ENCODE measurements at places on chromosomes 3 and 15. TPM values are rescaled to one million over a fixed set of nuclear protein-coding genes. Genes with fewer than 3 reads are reported as not detected.

DNA sequence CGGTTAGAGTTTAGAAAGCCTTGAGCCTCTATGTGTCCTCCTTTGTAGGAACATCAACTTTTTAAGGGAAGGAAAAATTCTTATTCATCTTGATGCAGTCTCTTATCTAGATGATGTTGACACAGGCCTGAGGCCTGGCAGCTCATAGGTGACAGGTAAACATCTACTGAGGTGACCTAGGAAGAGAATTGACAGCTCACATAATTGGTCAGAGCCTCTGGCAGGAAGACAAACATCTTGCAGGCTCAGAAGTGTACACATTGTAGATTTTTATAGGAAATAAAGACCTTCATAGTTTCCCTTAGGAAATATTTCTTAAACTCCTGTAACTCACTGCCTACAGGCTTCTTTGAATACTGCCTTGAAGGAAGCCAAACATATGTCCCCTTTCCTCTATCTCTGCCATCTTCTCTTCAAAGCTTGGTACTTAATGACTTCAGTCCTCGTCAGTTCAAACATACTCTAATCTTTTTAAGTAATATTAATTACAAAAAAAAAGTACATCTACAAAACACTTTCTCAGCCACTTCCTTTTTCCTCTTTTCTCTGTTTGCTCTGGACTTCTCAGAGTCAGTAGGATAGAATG, 341.3 kb downstream of the TBL1XR1 start:
- DNase-seq: no peak

DNA sequence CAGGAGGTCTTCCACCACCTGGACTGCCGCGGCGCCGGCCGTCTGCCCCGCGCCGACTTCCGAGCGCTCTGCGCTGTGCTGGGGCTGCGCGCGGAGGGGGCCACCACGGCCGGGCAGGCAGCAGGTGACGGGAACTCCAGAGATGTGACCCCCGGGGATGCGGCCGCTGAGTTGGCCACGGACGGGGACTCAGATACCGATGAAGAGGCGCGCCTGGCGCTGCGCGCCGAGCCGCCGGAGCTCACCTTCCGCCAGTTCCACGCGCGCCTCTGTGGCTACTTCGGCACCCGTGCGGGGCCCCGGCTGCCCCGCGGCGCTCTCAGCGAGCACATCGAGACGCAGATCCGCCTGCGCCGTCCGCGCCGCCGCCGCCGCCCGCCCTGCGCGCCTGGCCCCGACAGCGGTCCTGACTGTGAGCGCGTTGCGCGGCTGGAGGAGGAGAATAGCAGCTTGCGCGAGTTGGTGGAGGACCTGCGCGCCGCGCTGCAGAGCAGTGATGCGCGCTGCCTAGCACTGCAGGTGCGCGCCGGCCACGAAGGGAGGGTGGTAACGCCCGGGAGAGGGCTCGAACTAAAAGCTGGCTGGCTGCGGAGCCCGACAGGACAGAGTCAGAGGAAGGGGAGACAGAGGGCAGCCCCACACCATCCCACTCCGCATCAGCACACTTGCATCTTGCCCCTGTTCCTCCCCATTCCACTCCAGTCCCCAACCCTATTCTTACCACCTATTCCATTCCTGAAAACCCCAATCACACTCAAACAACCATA, 885 bp downstream of the EFCC1 start:
- DNase-seq: no peak

- DNase-seq: no peak
Observed at GRCh38 chr3:105752791-105753415, 115.9 kb downstream of the CBLB start.

DNA sequence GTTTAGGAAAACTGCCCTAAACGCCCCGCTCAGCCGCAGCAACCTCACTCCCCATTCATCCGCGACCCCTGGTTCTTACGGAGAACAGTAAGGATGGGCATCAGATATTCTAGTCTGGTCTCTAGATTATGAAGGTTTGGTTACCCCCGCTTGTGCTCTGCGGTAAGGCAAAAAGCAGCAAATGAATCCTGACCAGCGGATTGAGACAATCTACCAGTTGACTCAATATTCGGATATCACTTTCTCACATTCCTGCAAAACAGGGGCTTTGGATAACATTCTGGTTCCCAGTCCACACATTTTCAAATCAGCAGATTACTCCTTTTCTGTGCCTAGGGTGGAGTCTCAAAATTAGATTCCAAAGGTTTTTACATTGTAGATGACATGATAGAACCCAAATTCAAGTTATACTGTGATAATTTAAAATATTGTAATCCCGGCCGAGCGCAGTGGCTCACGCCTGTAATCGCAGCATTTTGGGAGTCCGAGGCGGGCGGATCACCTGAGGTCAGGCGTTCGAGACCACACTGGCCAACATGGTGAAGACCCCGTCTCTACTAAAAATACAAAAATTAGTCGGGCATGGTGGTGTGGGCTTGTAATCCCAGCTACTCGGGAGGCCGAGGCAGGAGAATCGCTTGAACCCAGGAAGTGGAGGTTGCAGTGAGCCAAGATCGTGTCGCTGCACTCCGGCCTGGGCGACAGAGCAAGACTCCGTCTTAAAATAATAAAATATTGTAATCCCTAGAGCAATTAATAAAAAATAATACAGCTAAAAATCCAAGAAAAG, 1.1 kb upstream of the CYFIP1 start:
- DNase-seq: no peak

DNA sequence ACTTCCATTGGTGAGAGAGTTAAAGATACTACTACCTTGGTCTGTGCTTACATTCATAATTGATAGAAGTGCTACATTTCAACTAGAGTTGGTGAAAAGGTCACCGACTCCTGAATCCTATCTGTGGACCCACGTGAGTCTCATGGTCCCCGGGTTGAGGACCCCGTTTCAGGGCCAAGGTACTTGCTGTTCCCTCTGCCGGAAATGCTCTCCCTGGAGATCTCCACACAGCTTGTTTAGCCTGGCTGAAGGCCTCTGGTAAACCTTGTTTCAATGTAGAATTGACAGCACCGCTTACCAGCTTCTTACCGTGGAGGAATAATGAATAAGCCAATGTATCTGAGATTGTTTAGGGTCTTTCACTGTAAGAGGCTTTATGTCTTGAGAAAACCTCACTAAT, 226.0 kb upstream of the GOLGA6L4 start:
- peak; percentile 40 for DNase-seq

DNA sequence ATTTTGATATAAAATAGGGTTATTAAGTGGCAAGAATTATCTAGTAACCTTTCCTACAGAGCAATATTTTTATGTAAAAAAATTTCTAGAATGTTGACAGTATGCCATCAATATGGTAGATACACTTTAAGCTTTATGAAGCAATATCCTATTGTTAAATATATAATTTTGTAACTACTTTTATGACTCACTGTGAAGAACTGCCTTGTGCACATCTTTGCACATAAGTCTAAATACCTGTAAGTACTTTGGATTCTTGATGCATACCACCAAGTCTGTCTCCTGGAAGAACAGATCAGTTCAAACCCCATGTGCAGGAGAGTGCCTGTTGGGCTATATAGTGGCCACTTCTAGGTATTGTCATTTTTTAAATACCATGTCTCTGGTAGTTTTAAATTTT, 205.7 kb upstream of the EIF1B start:
- no peak for DNase-seq

DNA sequence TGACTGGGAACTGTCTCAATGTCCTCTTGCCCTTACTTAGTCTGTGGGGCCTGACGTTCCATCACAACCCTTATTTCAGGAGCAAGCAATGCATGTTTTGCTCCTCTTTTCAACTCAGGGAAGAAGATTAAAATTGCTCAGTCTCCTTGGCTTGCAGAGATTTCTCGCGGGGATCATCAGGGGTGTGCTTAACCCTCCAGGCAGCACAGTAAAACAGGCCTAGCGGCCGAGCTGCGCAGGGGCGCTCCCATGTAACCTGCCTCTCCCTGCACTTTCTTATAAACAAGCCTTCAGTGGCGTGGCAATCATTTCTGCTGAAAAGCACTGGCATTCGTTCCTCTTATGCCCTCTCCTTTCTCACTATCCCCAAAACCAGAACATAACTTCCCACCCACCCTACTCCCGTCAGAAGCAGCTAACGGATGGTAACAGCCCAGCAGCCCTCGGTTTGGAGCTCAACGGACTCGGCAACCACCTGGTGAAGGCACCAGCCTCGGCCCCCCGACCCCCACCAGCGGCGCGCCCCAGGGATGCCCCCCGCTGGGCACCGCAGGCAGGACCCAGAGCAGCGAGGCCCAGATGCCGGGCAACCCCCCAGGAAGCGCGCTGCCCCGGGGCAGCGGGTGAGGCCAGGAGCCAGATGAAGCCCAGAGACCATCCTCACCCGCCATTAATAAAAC, 1.1 kb downstream of the MCF2L2 start:
- no peak for DNase-seq

DNA sequence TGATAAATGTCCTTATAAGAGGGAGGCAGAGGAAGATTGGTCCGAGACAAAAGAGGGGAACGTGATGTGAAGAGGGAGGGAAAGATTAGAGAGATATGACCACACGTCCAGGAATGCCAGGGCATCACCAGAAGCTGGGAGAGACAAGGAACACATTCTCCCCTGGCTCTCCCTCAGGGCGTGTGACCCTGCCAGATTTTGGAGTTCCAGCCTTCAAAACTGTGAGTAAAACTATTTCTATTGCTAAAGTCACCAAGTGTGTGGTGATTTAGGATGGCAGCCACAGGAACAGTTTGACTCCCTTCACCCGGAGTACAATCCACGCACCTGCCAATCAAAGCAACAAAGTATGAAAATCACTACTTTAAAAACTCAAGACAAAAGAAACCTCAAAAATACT, 32.1 kb upstream of the TJP1 start:
- no peak for DNase-seq

DNA sequence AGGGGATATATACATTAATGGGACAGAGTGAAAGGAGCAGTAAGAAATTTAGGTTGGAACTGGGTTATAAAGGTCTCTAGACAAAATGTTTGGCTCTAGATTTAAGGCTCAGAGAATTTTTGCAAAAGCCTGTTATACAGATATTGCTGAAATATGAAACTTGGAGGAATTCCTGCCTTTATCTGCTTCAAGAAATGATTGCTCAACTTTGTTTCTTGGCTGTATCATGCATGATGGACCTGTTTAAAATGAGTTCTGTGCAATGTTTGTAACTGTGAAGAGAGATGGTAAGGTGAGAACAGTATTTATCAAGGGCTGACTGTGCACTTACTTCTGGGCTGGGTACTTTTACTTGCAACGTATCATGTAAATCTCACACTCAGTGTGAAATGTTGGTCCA, 3.3 kb downstream of the CRYBG3 start:
- DNase-seq: no peak

DNA sequence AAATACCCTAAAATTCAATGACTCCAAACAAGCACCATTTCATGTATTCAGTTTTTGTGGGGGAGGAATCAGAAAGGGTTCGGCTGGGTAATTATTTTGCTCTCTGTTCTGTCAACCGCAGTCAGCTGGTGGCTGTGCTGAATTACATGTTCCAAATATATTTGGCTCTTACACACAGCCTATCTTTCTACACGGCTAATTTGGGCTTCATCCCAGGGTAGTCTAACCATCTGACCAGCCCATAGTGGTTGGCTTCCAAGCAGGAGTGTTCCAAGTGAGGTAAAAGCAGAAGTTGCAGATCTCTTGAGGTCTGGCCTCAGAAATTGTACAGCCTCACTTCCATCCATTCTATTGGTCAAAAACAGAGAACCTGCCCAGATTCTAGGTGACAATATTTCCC, 760.8 kb upstream of the SEMA6D start:
- peak; percentile 54 for DNase-seq

GRCh38 chr3:129413687-129414506, 14.5 kb downstream of the EFCAB12 start:
- no peak for DNase-seq

Gene SEMA6D
- total RNA-seq: 10.8 TPM

Gene SLC51B
- not detected for total RNA-seq

Gene C3orf22
- not detected for total RNA-seq

Gene ZNF662
- 3.0 TPM for total RNA-seq

Gene NANOGP8
- not detected for total RNA-seq

Gene THOC7
- total RNA-seq: 63.6 TPM
